NCI-H1105 treated with DMSO at 0.1 percent for 48 hours (cell line): ENCODE measurements at places on chromosomes 5 and 9.

GRCh38 chr9:75438716-75439115, 350.4 kb downstream of the OSTF1 start:
- no peak for DNase-seq

DNA sequence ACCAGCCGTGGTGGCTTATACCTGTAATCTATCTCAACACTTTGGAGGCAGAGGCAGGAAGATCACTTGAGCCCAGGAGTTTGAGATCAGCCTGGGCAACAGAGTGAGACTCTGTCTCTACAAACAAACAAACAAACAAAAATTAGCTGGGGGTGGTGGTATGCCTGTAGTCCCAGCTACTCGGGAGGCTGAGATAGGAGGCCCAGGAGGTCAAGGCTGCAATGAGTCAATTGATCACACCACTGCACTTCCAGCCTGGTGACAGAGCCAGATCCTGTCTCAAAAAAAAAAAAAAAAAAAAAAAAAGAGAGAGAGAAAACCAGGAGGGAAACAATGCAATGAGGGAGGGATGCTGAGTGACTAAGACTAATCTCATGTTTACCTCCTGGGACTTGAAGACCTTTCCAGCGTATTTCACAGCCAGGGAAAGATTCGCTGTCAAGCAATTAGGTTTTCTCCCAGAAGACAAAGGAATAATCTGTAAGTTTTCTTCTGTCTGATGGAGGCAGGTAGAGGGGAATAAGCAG, 51.1 kb upstream of the MIER3 start:
- no peak for DNase-seq

DNA sequence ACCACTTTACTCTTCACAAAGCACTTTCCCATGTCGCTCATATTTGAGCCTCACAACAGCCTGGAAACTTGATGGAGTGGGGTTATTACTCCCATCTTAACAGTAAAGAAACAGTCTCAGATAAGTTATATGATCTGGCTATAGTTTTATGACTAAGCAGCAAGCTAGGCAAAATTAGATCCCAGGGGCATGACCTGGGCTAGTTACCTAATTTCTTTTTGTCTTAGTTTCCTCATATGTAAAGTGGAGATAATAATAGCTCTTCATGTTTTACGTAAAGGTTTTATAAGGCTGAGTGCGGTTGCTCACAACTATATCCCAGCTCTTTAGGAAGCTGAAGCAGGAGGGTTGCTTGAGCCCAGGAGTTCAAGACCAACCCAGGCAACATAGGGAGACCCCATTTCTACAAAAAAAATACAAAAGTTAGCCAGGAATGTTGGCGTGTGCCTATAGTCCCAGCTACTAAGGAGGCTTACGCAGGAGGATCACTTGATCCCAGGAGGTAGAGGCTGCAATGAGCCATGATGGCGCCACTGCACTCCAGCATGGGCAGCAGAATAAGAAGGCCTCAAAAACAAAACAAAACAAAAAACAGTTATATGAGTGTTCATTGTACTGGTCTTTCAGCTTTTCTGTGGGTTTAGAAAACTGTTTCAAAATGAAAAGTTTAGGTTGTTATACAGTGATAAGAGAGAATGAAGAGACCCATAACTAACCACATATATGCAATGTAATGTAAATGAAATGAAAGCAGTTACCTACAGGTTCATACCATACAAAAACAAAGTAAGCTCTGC, 6.5 kb upstream of the PLIN2 start:
- no peak for DNase-seq

DNA sequence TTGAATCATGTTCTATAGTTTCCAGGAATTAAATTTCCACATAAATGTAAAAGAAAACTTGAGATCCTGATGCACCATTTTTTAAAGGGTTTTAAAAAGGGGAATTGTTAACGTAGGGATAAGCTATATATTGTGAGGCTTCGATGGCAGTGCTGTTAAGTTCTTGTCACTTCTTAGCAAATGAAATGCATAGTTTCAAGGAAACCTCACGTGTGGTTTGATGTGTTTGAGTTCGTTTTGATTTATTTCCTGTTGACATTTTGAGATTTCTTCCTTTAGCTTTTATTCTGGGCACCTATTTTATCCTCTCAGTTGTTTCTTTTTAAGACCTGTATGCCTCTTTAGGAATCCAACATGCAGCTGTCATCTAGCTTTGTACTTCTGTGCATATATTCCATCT, 301.0 kb downstream of the DOCK8 start:
- no peak for DNase-seq

- DNase-seq = no peak
Measured at GRCh38 chr5:50740832-50741231, 74.4 kb downstream of the PARP8 start.

DNA sequence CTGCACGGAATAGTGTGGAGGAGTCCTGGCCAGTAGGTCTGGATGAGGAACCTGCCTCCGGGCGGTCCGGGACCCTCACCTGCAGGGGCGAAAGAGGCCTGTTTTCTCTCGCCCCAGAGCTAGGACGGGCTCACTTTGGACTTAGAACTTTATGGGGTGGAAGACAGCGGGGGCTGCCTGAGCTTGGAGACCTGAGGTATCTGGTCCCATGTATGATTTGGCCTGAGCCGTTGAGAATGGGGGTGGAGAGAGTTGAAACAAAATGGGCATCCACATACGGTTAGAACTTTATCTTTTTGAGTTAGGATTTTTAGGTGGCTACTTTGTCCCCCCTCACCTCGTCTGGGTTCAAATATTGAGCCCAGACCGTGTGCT, 681 bp upstream of the ETF1 start:
- DNase-seq = peak; percentile 37
